Stimulated activated CD4-positive, alpha-beta T cell treated with anti-CD3 and anti-CD28 coated beads, Interleukin-1b, Interleukin-23, amount 100 ng/mL, for 1 hour (primary cell): ENCODE measurements at places on chromosomes 7 and 10.

- no peak for DNase-seq
Observed at GRCh38 chr10:99537086-99537988, 4.6 kb downstream of the NKX2-3 start.

GRCh38 chr7:2680792-2681490 lies 7.1 kb upstream of the AMZ1 start:
- peak; percentile 17 for DNase-seq

GRCh38 chr10:114915294-114915693 lies 22.7 kb upstream of the TRUB1 start:
- DNase-seq: no peak

DNA sequence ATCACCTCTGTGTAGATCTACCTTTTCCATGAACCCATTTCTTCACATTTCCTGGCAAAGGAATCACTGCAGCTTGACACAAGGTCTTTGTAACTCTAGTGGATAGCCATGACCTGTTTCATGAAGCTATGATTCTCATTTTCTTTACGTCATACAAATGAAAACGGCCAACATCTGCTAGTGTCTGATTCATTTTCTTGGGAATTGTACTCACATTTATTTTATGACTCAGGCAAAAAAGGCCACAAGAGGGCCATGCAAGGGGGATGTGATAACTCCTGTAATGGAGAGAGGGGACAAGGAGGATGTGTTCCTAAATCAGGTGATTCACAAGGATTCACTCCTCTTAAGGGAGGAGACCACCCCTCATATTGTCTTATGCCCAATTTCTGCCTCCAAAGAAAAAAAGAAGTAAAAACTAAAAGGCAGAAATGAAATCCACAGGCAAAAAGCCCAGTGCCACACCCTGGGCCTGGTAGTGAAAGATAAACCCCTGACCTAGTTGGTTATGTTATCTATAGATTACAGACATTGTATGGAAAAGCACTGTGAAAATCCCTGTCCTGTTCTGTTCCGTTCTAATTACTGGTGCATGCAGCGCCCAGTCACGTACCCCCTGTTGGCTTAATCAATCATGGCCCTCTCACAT lies 249.9 kb downstream of the IPMK start:
- no peak for DNase-seq

GRCh38 chr10:121999301-121999700 lies 10.3 kb downstream of the TACC2 start:
- DNase-seq: no peak

- DNase-seq: peak; percentile 4
Observed at GRCh38 chr7:21507627-21508343, 35.1 kb upstream of the DNAH11 start.

- no peak for DNase-seq
Observed at GRCh38 chr10:121694327-121694965, 96.2 kb upstream of the FGFR2 start.
